Heart right ventricle (tissue), 16 donors: ENCODE measurements at places on chromosomes 13 and 19. TPM values are rescaled to one million over a fixed set of nuclear protein-coding genes. Genes with fewer than 3 reads are reported as not detected.

The PIBF1 gene
- 17.9 TPM for polyA plus RNA-seq

GRCh38 chr19:4359627-4360000 lies 16.3 kb downstream of the MPND start:
- DNase-seq = no peak

The KIRREL2 gene
- polyA plus RNA-seq = not detected

DNA sequence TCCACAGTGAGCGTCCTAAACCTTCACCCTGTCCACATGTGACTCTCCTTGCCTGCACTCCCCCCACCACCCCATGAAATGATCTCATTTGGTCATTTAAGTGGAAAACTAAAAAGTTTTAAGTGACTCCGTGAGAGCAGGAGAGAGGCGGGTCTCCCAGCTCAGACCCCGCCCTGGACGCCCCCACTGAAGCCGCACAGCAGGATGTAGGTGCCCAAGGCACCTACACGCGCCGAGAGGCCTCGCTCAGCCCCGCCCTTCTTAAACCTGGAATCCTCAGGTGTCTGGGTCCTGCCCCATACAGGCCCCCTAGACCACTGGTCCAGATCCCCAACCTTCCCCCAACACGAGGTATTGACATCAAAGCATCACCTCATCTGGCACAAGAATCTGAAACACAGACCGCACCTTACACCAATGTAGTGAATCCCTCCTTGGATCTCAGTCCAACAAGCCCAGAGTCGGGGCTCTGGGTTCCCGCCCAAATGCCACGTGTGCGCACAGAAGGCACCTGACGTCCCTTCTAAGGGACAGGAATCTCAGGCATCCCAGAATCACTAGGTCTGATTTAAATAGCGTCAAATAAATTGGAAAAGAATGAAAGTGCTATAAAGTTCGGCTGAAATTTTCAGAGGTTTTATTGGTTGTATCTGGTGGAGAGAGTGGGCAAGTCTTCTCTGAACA lies 3.5 kb downstream of the IGFL1 start:
- no peak for DNase-seq
